ENCODE measurements at places on chromosomes 2 and 18.
A peak's percentile ranks its signal among the peaks of the same experiment; 100 is the strongest.

DNA sequence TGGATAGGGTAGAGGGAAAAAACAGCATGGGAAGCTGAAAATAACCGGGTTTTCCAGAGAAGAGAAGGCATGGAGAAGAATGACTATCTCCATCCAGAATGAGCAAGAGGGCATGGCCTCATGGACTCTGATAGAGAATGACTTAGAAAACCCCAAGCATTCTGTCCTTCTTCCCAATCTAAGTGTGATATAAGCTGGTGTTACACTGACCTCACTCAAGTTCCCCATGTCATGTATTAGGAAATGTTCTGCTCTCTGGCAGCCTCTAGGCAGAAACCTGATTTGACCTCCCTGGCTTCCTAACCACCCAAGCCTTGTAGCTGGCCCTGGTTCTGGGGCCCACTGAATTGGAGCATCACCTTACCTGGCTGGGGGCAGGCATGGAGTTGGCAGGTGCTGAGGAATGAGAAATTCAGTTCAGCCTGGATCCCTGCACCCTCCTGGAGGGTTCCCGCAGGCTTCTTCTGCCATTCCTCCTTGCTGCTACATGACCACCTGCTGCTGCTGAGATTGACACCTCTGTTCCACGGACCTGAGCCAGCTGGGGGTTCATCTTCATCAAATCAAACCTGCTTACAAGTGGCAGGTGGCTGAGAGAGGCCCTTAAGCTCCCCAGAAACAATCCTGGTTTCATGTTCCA is 5.2 kb upstream of the SIGLEC15 start:
- no peak for DNase-seq

GRCh38 chr18:51290860-51291259 is 93.4 kb upstream of the MEX3C start:
- DNase-seq: no peak

DNA sequence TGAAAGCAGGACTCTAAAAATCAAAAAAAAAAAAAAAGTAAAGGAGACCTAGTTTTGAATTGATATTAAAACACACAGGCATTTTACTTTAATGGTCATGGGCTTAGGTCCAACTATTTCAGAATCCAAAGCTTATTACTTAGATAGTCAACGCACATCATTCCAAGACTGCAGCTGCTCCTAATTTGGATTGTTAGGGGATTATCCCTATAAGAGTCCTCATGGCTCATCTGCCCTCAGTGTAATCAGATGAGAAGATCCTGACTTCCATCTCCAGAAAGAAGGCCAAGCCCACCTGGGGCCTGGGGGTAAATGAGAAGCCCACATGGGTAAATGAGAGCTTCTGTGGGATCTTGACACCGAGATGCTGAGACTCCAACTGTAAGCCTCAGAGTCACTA is 424.2 kb downstream of the NRXN1 start:
- DNase-seq: no peak

- no peak for DNase-seq
Observed at GRCh38 chr2:207655000-207655399, 29.8 kb upstream of the METTL21A start.

- DNase-seq: no peak
Observed at GRCh38 chr18:3932276-3932675, 482.3 kb downstream of the TGIF1 start.

DNA sequence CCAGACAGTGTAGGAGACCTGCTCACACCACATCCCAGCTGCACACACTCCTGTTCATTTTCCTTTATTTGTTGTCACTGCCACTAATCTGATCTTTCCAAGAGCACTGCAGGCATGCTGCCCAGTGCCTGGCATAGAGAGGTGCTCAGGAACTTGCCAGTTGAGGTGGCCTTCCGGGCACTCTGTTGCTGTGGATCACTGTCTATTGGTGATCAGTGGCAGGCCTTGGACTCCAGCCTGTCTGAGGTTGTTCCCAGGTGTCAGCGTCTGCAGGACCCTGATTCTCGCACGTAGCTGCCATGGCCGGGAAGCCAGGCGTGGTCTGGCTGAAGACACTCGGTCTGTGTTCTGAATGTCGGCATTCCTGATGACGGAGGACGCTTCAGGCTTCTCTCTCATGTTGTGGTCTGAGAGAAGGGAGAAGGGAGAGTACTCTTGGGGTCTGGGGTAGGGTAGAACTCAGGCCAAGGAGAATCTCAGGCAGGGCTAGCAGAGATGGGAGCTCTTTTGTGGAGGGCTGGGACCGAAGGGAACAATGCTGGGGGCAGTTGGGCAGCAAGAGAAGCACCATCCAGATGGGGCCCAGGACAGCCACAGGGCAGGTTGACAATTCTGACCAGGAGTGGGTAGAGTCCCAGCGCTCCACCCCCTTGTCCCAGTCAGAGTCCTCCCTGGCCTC is 240.9 kb downstream of the MYCN start:
- no peak for DNase-seq

DNA sequence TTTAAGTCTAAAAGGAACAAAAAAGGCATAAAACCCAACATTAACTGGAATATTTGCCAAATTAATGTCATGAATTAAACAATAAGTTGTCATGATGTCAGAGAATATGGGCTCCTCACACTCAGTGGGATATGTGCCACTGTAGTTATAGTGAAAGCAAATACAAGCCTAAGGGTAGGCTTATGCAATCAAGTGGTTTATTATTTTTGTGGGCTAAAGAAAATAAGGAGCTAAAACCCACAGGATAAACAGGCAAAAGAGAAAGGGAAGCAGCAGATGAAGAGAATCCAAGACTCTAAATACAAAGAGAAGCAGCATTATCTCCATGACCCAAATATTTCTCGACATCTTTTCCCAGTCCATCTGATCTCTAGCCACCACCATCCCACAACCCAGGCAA is 17.5 kb downstream of the YWHAQ start:
- no peak for DNase-seq

DNA sequence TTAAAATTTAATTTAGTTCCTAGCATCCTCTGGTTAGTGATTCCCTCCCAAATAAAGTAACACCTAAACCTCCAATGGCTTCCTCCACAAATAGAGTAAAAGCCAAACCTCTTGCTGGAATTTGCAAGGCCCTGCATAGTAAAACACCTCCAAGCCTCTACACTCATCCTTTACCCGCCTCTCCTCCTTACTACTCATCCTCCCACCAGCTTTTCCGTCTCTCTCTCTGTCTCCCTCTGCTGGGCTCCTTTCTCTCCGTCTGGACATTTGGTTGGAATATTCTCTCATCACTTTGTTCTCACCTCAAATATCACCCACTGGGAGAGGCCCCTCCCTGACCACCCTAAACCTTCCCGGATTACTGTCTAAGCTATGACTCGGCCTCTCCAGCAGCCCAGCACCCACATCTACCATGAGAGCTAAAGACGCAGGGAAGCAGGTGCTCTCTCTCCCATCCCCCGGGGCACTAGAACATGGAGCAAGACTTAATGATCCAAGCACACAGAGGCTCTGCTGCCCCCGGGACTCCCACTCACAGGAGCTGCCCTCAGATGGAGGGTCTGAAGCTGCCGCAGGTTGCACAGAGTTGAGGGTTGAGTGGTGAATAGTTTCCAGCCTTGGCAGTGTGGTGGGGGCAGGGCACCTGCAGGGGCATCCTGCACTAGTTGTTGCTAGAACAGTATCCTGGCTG is 167.2 kb downstream of the FBXO15 start:
- DNase-seq: peak; percentile 4

DNA sequence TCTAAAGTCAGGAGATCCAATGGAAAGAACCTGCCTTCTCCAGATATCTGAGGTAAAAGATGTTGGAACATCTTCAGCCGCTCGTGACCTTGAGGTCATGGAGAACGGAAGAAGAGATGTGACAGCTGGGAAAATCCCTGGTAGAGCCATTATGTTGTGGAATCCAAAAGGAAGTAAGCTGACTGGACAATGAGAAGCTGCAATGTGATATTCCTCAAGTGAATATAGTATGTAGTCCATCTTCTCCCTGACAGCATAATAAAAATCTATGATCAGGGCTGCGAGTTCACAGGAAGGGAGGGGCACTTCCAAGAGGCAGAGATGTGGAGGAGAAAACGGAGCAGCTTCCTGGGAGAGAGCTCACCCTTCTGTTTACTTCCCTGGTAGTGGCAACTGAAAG is 201.0 kb upstream of the SP5 start:
- DNase-seq: no peak

DNA sequence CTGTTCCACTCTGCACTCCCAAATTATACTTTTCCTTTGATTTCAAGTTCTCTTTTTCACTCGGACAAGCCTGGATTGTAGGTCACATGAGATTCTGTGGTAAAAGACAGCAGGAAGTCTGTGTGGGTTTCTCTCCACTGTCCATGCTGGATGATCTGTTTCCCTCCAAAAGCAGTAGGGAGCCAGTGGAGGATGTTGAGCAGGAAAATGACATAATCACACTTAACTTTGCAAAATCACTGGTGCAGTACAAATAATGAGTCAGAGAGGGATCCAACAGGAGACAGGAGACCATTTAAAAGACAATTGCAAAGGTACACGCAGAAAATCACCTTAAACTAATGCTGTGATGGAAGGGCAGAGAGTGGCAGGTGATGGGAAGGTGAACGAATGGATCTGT is 301.3 kb downstream of the ZNF407 start:
- no peak for DNase-seq

GRCh38 chr2:23545811-23546210 is 160.8 kb downstream of the KLHL29 start:
- no peak for DNase-seq

DNA sequence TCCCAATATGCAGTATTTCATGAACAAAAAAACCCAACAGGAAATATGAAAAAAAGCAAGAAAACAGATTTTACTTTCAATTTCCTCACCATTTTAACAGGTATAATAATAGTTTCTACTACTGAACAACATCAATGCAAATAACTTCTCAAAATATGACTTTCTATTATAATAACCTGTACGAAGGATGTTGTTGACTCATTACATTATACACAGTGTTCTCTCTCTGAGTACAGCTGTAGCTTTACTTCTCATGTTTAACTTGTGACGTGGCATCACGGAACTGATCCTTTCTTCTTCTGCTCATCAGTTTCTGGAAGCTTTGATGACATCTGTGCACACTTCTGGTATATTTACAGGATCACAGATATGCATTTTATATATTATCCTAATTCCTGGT is 40.0 kb downstream of the FAM228A start:
- DNase-seq: no peak

DNA sequence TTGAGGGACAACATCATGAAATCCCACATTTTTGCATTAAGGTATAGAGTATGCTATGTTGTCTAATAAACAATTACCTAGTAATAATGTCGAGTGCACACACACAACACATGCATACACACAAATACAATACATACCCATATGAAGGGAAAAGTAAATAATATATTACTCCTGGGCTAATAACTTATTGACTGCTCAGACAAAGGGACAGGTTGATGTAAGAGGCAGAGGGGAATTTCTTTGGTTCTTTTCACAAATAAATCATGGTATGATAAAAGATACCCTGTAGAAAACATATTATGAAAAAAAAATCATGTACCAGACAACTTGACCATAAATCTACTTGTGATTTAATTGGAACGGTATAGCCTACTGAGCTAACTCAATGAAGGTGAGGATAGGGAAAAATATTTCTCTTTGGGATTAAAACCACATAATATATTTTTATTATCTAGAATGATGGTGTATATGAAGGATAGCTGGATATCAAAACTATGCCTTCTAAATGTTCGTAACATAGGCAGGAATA is 398.7 kb upstream of the LRRTM4 start:
- DNase-seq: no peak

DNA sequence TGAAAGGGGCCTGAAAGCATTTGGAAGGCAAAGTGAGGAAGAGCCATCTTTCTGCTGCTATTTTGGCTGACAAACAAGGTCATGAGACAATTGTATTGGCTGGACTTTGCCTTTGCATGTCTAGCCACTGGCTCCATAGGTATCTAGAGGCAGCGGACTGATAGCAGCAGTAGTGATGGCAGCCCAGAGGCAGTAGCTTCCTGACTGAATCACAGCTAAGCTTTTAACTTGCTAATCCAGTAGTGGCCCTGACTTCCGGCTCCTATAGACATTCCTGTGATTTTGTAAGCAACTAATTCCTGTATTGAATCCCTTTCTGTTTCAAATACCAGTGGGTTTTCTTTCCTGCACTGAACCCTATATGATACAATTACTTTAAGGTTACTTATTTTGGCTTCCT is 69.8 kb upstream of the PDE1A start:
- no peak for DNase-seq

- no peak for DNase-seq
Observed at GRCh38 chr2:98216616-98217015, 129.6 kb upstream of the CNGA3 start.

- no peak for DNase-seq
Observed at GRCh38 chr2:150063432-150063889, 424.0 kb downstream of the RND3 start.

- no peak for DNase-seq
Observed at GRCh38 chr2:239569401-239570090, 168.7 kb upstream of the HDAC4 start.

- DNase-seq: no peak
Observed at GRCh38 chr2:8137801-8138200, 544.1 kb upstream of the ID2 start.
